Activated naive CD8-positive, alpha-beta T cell treated with anti-CD3 and anti-CD28 coated beads, Interleukin-2, amount 10 ng/mL, durations not matched to agents 7 days and 5 days (primary cell): ENCODE measurements at places on chromosomes 13 and 19. TPM values are rescaled to one million over a fixed set of nuclear protein-coding genes. Genes with fewer than 3 reads are reported as not detected.
A peak's percentile ranks its signal among the peaks of the same experiment; 100 is the strongest.

WDFY2 gene
- 15.5 TPM for total RNA-seq

CXCL17 gene
- total RNA-seq: not detected

CTU1 gene
- total RNA-seq: 9.4 TPM

SIGLEC12 gene
- 5.3 TPM for total RNA-seq

IRGC gene
- total RNA-seq: not detected

RXFP2 gene
- total RNA-seq: not detected

GRCh38 chr13:28492569-28493367 lies 2.2 kb downstream of the FLT1 start:
- DNase-seq: no peak

- DNase-seq: peak; percentile 64
Measured at GRCh38 chr19:6738787-6739389, 592 bp upstream of the TRIP10 start.

DNA sequence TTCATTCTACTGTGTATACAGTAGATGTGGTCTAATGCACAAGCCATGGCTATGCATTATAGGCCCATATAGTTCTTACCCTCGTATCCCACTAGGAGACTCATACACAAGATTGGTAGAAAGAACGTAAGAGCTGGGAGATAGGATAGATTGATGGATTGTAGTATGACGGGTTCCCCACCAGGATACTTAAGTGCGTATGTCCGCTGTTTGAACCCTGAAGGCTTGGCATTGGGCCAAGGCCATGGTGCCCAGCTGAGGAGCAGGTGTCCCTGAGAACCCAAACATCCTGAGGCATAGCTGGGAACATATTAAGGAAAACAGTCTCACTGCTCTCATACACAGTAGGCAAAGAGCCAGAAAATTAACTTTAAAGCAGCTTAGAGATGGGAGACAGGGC lies 617.5 kb upstream of the KLF12 start:
- DNase-seq: no peak

DNA sequence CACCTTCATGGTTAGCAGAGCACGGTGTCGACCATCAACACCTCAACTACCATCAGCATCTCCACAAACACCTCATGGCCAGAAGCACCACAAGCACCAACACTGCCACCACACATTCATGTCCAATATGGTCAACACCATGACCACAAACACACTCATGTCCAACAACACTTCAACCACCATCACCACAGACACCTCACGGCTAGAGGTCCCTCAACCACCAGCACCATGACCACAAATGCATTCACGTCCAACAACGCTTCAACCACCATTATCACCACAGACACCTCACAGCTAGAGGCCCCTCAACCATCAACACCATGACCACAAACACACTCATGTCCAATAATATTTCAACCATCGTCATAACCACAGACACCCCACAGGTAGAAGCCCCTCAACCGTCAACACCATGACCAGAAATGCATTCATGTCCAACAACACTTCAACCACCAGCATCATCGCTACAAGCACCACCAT lies 10.2 kb downstream of the TRAPPC5 start:
- no peak for DNase-seq

GRCh38 chr13:44155422-44156293 lies 218.0 kb upstream of the SERP2 start:
- no peak for DNase-seq

DNA sequence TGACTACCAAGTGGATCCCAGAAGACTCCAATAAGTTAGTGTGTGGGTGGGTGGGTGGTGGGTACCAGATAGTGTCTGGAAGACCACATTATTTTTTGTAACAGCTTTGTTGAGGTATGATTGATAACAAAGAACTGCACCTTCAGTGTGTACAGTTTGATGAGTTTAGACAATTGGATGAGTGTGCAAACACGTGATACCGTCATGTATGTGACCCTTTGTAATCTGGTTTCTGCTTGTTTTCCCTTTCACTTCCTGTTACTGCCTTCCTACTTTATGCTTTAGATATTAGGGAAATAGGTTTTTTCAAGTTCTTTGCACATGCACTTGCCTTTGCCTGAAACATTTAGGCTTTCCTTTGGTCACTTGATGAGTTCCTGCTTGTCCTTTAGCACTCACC lies 8.5 kb downstream of the RPL21 start:
- DNase-seq: no peak

GRCh38 chr19:3361384-3362216 lies 4.8 kb upstream of the NFIC start:
- DNase-seq: no peak

DNA sequence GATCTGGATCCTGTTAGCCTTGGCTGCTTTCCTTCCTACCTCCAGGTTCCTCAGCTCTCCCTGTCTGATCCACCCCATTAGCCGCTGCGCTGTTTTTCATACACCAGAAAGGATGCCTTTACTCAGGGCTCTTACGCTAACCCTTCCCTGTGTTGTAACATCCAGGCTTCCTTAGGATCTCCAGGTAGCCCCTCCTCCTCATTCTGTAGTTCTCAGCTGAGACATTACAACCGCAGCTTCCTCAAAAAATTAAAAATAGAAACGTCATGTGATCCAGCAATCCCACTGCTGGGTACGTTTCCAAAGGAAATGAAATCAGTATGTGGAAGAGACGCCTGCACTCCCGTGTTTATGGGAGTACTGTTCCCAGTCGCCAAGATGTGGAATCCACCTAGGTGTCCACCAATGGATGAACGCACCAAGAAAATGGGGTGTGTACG lies 18.4 kb upstream of the MYADM start:
- DNase-seq: no peak

DNA sequence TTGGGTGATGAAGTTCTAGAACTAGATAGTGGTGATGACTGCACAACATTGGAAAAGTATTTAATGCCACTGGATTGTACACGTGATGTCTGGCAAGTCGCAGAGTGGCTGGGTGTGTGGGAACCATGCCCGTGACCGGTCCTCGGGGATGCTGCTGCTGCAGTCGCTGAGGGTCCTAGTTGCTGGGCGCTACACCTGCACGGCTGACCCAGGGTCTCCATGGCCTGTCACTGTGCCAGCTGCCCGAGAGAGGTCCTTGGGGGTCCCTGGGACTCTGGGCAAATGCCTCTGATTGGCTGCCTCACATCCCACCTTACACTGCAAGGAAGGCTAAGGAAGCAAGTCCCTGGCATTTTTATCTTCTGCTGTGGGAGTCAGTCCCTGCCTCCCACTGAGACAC lies 109.1 kb upstream of the PABPC3 start:
- no peak for DNase-seq

DNA sequence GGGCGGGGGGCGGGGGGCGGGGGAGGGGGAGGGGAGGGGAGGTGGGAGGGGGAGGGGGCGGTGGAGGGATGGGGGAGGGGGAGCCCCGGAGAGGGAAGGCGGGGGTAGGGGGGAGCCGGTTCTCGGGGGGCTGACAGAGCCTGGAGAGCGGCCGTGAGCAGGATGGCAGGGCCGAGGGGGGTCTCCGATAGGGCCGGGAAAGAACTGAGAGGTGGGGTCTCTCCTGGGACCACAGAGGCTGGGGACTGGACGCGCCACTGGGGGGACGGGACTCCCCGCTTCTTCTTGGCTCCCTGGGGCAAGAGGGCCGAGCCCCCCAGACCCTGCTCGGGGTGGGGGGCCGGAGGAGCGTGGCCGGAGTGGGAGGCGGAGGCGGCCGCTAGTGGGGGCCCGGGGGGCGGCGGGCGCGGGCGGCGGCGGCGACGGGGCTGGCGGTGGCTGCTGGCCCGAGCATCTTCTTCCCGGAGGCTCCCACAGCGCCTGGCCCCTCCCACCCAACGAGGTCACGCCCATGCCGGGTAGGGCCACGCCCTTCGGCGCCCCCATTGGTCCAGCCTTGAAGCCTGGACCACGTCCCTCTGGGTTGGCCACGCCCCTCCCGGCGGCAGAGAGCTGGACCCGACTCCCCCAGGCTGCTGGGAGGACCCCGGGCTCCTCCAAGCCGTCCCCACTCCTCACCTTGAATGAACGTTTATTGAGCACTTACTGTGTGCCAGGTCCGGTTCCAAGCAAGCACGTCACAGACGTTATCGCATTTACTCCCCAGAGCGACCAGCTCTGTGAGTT lies at the start of gene NOVA2:
TSS of gene NOVA2 (minus strand) at position 313 of the 786 bp plus-strand sequence. CDS start 514 bp downstream, outside the sequence.
- peak; percentile 62 for DNase-seq

DNA sequence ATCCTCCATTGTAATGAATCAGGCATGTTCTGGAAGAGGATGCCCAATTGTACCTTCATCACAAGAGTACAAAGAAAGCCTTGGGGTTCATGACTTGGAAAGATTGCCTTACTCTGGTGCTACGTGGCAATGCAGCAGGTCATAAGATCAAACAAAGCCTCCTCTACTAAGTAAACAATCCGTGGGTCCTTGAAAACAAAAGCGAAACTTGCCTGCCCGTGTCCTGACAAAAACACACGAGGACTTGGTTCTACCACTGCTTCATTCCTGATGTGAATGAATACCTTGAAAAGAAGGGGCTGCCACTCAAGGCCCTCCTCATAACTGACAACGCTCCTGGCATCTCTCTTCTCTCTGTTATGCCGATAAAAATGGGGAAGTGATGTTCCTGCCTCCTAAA lies 18.9 kb downstream of the ZNF563 start:
- no peak for DNase-seq

DNA sequence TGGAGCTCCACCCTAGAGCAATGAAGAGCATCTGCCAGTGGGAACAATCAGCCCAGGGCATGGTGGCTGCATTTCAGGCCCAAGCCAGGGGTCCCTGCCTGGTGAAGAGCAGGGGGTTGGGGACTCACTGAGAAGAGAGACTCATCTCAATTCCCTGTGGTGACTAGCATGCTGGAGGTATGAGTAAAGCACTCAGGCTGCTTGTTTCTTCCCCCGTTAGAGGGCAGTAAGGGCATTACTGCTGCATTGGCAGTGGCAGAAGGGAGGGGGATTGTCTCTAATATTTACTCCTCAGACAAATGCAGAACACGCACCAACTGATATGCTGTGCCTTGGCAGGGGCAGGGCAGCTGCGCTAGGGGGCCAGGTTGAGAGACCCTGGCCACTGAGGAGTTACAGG lies 329.1 kb downstream of the SLITRK5 start:
- no peak for DNase-seq

DNA sequence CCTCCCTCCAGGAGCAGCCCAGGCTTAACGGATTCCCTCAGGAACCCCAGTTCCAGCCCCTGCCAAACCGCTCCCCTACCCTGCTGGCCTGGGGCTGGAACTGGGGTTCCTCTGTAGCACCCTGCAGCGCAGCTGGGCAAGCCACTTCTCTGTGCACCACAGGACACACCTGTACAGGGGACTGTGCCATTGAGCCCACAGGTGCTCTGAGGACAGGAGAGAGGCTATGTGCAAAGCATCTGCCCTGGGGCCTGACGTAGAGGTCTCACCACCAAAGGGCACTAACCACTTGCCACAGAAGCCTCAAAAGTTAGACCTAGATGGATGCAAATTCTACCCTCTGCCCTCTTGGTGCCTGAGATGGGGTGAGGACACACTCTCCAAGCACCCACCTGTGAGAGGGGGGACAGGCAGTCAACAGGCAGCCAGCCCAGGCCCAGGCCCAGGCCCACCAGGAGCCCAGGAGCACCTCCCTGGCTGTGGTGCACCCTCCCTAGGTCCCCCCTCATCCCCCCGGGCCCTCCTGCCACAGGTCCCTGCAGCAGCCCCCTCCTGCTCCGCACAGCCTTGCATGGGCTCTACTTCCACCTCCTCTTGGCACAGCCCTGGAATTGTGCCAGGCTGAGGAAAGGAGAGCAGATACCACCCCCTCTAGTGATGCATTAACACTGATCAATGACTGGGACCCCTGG lies 27.6 kb upstream of the SLC35E1 start:
- DNase-seq: no peak

- no peak for DNase-seq
Measured at GRCh38 chr19:807627-808422, 10.6 kb downstream of the PTBP1 start.

DNA sequence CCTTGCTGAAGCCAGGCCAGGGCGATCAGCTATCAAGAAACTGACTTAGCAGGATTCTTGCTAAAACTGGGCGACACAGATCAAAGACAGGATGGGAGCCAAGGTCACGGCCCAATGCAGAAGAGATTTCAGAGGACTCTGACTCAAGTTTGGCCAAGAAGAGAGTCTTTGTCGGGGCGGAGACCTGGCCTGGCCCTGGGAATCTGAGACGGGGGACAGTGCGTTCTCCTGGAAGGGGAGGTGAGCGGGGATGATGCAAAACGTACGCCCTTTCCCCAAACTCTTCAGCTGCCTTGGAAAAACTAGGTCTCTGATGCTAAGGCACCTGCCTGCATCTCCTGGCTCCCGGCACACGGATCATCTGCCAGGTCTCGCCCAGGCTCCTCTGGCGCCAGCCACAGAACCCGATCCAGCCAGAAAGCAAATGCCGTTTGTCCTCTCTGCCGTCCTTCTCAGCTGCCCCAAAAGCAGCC lies 9.8 kb downstream of the MVB12A start:
- no peak for DNase-seq

GRCh38 chr19:6047256-6047655 lies 63.0 kb downstream of the RFX2 start:
- no peak for DNase-seq
